ENCODE measurements at places on chromosomes 12 and 14.

GRCh38 chr14:101716956-101717662 is 44.4 kb upstream of the PPP2R5C start:
- no peak for DNase-seq

GRCh38 chr12:61956545-61956944 is 303.7 kb upstream of the USP15 start:
- DNase-seq = no peak

DNA sequence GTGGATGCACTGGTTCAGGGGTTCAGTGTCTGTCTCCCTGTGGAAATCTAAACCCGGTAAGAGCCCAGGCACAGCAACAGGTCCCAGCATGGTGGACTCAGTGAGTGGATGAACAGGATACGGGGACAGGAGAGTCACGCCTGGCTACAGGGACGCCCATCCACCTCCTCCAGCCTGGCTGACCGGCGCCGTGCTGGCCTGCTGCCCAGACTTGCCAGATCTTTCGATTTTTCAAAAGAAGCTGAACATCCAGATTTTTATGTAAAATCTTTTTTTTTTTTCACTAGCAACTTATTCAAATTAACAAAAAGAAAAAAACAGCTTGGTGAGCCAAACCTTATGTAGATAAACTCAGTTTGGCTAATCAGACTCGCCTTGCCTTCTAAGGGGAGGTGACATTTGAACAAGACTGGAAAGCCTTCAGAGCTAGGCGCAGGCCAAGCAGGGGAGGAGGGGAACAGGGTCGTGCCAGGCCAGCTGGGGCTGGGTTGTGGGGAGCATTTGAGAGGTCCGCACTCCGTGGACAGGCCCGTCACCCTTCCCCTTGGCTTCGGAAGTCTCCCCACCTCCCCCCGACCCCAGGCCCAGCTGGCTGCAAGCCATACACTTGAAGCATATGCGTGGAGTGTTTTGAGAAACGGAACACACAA is 87.8 kb upstream of the NCOR2 start:
- DNase-seq = peak; percentile 68

GRCh38 chr14:52121441-52121840 is 52.6 kb upstream of the NID2 start:
- DNase-seq = peak; percentile 55

GRCh38 chr12:132488127-132489077 is 1.5 kb upstream of the FBRSL1 start:
- no peak for DNase-seq

- DNase-seq = no peak
These were observed 44.6 kb upstream of the NPFF start for GRCh38 chr12:53551889-53552291.

DNA sequence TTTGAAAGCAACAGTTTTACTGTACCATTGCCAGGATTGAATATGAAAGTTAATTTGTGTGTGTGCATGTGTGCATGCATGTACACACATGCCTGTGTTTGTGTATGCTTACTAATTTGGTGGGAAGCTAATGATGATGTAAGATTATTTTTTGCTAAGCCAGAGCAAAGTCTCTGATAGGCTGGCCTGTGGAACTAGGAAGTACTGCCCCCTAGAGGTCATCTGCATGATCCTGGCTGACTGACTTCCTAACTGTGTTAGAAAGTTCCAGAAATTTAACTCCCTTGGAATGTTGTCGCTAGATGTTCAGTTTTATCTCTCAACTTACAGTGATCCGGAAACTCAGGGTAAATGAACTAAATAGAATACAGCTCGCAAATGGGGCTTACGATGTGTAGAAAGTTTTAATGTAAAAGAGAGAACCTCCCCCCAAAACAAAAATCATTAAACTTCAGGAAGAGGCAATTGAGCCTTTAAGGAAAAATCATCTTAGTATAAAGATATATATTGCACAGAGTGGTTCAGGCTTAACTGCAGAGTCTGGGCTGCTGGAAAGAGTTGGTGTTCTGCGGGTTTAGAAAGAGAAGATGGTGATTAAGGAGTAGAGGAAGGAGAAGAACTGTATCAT is 34.3 kb upstream of the SLC38A1 start:
- peak; percentile 64 for DNase-seq

- no peak for DNase-seq
These were observed 6.0 kb upstream of the CEBPE start for GRCh38 chr14:23125011-23125410.

GRCh38 chr12:77354766-77355362 is 289.5 kb upstream of the E2F7 start:
- DNase-seq = peak; percentile 55

- DNase-seq = no peak
These were observed 150.7 kb downstream of the CAND1 start for GRCh38 chr12:67419810-67420209.

DNA sequence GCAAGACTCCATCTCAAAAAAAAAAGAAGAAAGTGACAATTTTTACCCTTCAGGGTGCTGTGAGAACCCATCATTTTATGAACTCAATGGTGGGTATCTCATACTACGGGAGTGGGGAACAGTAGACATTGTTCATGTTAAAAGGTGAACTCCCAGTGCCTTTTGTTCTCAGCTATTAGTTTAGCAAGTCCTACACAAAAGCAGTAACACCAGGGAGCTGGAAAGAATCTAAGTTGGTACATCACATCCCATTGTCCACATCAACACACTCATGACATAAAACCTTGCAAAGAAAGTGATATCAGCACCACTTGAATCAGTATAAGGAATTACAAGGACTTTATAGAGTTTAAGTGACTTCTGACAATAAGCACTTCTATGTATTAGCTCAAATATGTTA is 47.4 kb upstream of the ABCC9 start:
- DNase-seq = no peak

GRCh38 chr12:26416550-26416949 is 221.2 kb downstream of the SSPN start:
- no peak for DNase-seq

- DNase-seq = no peak
These were observed 881 bp upstream of the SOS2 start for GRCh38 chr14:50232276-50232642.

DNA sequence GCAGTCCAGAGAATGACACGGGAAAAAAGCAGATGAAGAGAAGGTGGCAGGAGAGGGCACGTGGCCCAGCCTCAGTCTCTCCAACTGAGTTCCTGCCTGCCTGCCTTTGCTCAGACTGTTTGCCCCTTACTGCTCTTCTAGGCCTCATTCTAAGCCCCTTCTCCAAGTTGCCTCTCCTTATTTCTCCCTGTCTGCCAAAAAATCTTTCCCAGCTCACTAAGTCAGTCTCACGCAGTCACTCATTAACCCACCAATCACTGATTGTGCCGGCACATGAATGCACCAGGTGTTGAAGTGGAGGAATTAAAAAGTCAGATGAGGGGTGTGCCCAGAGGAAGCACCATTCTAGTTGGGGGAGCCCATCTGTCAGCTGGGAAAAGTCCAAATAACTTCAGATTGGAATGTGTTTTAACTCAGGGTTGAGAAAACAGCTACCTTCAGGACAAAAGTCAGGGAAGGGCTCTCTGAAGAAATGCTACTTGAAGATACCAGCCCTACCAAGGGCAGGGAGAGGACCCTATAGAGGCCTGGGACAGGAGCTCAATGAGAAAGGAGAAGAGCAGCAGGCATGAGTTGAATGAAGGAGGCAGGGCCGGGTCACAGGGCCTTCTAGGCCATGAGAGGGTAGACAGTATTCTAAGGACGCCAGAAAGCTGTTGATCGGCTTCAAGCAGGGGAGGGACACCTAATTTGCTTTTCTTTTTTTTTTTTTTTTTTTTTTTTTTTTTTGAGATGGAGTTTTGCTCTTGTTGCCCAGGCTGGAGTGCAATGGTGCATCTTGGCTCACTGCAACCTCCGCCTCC is 40.9 kb downstream of the DAD1 start:
- DNase-seq = no peak

DNA sequence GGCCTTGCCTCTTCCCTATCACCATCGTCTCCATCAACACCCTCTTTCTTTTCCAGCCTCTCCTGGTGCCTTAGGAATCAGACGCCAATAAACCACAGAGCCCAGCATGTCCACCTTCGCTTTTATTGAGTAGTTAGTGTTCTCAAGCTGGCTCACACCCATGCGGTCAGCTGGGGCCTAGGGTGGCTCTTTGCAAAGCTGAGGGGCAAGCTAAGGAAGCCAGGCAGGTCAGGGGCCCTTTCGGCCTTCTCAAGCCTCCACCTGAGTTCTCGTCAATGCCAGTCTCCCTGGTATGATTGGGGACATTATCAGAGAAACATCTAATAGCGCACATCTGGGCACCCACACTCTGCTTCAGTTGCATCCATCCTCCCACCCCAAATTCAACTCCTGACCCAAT is 737 bp upstream of the TEX52 start:
- DNase-seq = no peak

DNA sequence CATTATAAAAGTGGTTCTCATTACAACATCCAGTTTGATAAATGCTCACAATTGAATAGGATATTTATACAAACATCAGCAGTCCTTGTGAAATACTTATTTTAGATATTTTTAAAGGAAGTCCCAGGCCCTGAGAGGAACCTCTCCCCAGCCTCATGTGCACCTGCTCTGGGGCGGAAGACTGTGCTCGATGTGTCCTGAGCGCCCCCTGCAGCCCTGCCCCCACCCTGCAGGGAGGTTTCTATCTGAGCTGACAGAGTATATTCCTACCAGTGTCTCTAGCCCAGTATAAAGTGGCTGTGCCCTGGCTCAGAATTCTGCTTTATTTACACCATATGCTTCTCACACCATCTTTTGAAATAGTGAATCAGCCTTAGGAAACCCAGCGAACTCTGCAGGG is 1349.1 kb downstream of the TMEM121 start:
- DNase-seq = no peak

DNA sequence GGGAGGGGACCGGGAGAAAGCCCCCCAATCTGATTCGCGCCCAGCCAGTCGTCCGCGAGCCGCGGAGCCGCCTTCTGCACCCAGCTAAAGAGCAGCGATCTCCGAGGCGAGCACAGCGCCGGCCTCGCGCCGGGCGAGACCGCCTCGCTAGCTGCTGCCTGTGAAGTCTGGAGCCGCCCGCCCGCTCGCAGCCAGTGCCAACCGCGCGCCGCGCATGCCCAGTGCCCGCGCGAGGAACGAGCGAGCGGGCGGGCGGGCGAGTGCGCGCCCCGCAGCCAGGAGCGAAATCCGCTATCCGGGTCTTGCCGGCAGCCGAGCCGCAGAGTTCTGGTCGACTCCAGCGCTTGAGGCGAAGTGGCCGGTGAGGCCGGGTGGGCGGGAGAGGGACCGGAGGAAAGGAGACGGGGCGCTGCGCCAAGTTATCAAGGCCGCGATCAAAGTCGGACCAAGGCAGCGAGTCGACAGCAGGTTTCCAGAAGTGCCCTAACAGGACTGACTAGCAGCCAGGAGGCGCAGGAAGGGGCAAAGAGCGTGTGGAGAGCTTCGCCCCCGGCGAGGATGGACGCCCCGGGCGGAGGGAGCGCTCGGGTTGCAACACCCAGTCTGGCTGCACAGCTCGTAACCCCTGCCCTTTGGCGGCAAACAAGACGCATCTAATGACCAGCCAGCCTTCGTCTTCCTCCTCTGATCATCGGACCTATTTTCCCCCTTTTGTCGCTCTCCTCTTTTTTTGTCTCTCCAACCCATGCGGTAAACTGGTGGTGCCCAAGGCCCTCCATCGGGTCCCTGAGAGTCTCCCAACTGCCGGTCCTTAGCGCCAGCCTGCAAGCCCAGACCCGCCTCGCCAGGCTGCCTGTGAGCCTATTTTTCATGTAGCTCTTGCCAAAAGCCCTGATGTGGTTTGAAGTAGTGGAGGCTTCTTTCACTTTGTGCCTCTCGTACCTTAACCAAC is at the start of gene EPS8:
TSS of gene EPS8 (minus strand) at position 169 of the 952 bp plus-strand sequence. CDS start 106,437 bp downstream, outside the sequence.
- peak; percentile 87 for DNase-seq

DNA sequence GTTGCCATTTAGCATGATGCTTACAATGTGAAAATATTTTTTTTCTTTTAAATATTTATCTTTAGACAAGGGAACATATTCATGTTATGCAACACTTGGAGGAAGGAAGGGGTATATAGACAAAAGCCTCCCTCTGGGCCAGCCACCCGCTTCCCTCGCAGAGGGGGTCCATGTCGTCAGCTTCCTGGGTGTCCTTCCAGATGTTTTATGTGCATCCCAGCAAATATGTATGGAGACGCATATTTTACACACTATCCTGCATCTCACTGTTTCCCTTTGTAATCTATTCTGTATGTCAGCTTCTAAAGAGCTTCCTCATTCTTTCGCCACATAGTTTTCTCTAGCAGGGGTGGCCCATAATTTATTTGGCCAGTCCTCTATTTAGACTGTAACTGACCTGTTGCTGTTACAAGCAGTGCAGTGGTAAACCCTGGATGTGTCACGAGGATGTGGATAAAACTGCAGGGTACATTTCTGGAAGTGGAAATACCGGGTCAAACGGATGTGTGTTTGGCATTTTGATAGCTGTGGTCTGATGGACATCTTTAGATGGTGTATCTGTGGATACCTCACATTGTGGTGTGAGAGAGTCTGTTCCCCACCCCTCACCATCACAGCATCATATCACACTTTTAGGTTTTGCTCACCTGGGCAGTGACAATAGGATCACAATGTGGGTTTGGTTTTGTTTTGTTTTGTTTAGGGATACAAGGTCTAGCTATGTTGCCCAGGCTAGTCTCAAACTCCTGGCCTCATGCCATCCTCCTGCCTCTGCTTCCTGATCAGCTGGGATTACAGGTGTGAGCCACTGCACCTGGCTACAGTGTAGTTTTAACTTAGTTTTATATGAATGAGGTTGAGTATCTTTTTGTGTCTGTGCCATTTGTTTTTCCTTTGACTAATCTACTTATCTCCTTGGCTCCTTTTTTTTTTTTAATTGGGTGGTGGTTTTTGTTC is 31.6 kb downstream of the FAM222A start:
- DNase-seq = no peak

- DNase-seq = no peak
These were observed 19.6 kb downstream of the IFNG start for GRCh38 chr12:68139941-68140340.

- DNase-seq = no peak
These were observed 9.7 kb downstream of the PDE6H start for GRCh38 chr12:14982562-14982961.

GRCh38 chr14:54362089-54362504 is 34.7 kb upstream of the CDKN3 start:
- DNase-seq = no peak

DNA sequence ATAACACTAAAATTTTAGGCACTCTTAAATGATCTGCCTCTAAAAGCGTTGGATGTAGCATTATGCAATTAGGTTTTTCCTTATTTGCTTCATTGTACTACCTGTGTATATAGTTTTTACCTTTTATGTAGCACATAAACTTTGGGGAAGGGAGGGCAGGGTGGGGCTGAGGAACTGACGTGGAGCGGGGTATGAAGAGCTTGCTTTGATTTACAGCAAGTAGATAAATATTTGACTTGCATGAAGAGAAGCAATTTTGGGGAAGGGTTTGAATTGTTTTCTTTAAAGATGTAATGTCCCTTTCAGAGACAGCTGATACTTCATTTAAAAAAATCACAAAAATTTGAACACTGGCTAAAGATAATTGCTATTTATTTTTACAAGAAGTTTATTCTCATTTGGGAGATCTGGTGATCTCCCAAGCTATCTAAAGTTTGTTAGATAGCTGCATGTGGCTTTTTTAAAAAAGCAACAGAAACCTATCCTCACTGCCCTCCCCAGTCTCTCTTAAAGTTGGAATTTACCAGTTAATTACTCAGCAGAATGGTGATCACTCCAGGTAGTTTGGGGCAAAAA is 4.1 kb downstream of the CDKN1B start:
- no peak for DNase-seq
